ENCODE measurements at places on chromosomes 1 and 21. TPM values are rescaled to one million over a fixed set of nuclear protein-coding genes. Genes with fewer than 3 reads are reported as not detected.
A peak's percentile ranks its signal among the peaks of the same experiment; 100 is the strongest.

GRCh38 chr21:44872649-44873355 is 688 bp downstream of the PTTG1IP start:
- H3K4me3 ChIP-seq, result peak overlapping the region; percentile 93
- peaks cover 65% of the 10 kb centered on the region for H3K4me1 ChIP-seq
- peaks cover 1% of the 10 kb centered on the region for H3K36me3 ChIP-seq
- H3K27ac ChIP-seq, result peak overlapping the region; percentile 92
- peak; percentile 84 for DNase-seq

- H3K4me3 ChIP-seq, result no peak overlapping the region
- no peaks in the 10 kb centered on the region for H3K4me1 ChIP-seq
- H3K36me3 ChIP-seq, result no peaks in the 10 kb centered on the region
- no peak for DNase-seq
These were observed 183.3 kb downstream of the IGSF21 start for GRCh38 chr1:18290740-18291412.

DNA sequence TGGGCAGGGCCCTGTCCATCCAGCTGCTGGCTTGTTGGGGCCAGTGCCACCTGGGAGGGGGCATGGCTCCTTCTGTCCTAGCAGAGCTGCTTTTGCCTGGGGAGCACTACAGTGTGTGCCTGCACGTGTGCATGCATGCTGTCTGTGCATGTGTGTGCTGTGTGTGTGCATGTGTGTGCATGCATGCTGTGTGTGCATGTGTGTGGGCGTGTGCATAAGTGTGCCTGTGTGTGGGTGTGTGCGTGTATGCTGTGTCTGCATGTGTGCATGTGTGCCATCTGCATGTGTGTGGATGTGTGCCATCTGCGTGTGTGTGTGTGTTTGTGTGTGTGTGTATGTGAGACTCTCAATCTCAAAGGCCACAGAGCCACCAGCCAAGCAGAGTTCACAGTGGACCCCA is 8.3 kb upstream of the PRKCZ start:
- H3K27me3 ChIP-seq, result peaks cover 21% of the 10 kb centered on the region
- no peak overlapping the region for H3K4me3 ChIP-seq
- no peak for DNase-seq
- no peaks in the 10 kb centered on the region for H3K4me1 ChIP-seq

- no peak overlapping the region for H3K4me3 ChIP-seq
- no peaks in the 10 kb centered on the region for H3K4me1 ChIP-seq
These were observed 211.8 kb upstream of the PKN2 start for GRCh38 chr1:88472298-88472697.

GRCh38 chr1:84574936-84575335 is 696 bp upstream of the CTBS start:
- no peak for DNase-seq
- H3K4me1 ChIP-seq, result peaks cover 28% of the 10 kb centered on the region
- peaks cover 12% of the 10 kb centered on the region for H3K36me3 ChIP-seq
- H3K27me3 ChIP-seq, result no peaks in the 10 kb centered on the region
- peak overlapping the region; percentile 93 for H3K4me3 ChIP-seq

DNA sequence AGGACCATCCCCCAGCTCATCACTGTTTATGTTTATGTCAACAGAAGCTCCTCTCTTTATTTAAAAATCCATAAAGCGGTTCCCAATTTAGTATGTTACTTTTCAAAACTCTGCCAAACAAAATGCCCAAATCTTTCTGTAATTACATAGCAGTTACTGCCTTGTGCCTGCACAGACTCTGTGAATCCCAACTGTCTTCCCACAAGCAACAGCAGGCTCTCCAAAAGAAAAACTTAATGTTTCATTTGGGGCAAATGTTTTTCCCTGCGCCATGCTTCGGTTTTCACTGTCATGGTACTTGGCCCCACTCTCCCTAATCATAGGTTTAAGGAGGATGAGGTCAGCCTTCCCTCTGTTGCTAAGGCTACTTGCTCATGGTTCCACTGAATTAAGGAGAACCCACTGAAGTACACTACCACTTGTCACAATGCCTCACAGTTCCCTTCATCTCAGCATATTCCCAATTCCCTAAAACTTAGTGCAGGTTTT is 4.6 kb downstream of the COLGALT2 start:
- H3K4me3 ChIP-seq, result no peak overlapping the region
- DNase-seq, result no peak
- H3K27ac ChIP-seq, result no peak overlapping the region

DNA sequence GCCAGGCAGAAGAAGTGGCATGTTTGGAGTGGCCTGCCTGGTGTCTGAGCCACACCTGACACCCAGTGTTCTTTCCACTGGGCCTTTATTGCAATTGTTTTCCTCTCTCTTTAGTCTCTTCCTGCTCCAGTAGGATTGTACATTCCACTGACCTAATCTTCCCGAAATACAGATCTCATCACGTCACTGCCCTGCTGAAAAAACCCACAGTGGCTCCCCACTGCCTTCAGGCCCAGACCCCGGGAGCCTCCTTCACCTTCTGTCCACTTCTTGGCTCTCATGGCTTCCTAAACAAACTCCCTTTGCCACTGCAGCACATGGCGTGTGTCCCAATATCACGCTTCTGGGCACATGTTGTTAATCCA is 25.3 kb upstream of the ATP5PO start:
- H3K36me3 ChIP-seq, result peaks cover 8% of the 10 kb centered on the region
- DNase-seq, result no peak
- no peaks in the 10 kb centered on the region for H3K27me3 ChIP-seq
- peak overlapping the region; percentile 40 for H3K27ac ChIP-seq
- H3K4me1 ChIP-seq, result peaks cover 26% of the 10 kb centered on the region

DNA sequence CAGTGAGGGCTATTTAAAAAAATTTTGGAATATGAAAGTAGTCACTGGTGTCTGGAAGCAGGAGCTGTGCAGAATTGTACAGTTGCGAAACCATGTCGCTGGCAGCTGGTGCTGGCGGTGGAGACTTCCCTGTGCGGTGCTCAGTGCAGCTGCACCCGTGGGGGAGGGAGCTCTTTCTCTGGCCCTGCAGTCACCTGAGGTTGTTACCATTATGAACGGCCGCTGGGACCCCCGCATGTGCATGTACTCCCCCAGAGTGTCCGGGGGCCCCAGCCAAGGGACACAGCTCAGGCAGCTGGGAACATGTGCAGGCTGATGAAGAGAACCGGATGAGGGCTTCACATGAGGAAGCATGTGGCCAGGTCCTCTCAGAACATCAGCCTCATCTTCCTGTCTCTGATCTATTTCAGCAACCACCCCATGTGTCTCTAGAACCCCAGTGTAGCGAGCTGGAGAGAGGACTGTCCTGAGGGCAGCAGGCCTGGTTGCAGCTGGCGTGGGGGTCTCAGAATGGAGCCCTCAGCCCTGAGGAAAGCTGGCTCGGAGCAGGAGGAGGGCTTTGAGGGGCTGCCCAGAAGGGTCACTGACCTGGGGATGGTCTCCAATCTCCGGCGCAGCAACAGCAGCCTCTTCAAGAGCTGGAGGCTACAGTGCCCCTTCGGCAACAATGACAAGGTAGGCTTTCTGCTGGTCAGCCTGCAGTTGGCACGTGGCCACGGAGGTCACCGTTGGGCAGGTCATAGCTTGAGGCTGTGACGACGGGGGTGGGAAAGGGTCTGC is at the start of gene TRPM2:
TSS of gene TRPM2 (plus strand) at position 431 of the 780 bp plus-strand sequence. CDS start at position 511, 80 bp downstream.
- no peaks in the 10 kb centered on the region for H3K4me1 ChIP-seq
- H3K27ac ChIP-seq, result no peak within 1 kb of the TSS
- peaks cover 9% of the 10 kb centered on the region for H3K27me3 ChIP-seq
- no peak within 1 kb of the TSS for H3K4me3 ChIP-seq

- H3K4me1 ChIP-seq, result no peaks in the 10 kb centered on the region
- no peak overlapping the region for H3K4me3 ChIP-seq
- H3K27ac ChIP-seq, result no peak overlapping the region
- no peak for DNase-seq
These were observed 4.5 kb downstream of the MROH7 start for GRCh38 chr1:54645806-54646676.

DNA sequence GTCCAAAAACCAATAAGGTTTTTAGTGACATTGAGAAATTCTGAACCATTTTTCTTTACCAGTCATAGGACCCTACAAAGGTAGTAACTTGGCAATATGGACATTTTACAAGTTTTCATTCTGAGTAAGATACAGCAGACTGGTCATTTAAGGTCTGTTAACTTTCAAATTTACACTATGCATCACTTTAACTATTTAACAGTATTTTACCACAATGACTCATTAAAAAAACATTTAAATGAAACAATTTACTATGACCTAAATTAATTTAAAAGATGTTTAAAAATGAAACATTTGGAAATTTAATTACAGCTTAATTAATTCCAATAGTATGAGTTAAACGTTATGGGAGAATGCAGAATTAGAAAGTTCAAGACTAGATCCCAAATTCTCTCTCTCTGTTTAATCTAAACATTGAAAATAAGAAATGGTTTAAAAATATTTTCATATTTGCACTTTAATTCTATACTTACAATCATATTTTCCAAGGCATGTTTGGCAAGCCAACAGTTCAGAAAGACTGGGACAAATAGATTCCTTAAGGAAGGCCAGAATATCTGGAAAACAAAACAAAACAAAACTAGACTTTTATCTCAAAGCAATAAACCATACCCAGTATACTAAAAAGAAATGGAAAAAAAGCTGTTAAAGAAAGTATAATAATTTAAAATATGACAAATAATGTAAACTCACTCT is 140.9 kb downstream of the KCNT2 start:
- H3K4me1 ChIP-seq, result peaks cover 32% of the 10 kb centered on the region
- no peak overlapping the region for H3K27ac ChIP-seq
- no peak overlapping the region for H3K4me3 ChIP-seq

- H3K27ac ChIP-seq, result peak overlapping the region; percentile 94
- H3K4me3 ChIP-seq, result peak overlapping the region; percentile 93
- peaks cover 13% of the 10 kb centered on the region for H3K36me3 ChIP-seq
- H3K27me3 ChIP-seq, result no peaks in the 10 kb centered on the region
These were observed 1.6 kb downstream of the GNPAT start for GRCh38 chr1:231242516-231243198.

DNA sequence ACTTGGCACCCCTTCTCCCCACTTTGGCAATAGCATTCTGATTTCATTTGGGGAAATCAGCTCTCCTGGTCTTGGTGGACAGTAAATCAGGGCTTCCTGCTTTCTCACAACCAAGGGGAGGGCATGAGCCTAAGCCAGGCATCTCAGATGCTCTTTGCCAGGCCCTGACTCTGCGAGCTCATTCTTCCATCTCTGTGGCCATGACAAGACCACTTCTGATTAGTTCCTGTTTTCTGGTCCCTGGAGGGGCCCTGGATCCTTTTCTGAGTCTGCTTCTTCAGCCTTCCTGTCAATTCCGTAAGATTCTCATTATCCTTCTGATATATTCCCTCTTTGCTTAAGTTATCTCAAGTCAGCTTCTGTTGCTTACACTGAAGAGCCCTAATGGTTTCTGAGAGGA is 210.4 kb downstream of the HIVEP3 start:
- H3K27me3 ChIP-seq, result peaks cover 4% of the 10 kb centered on the region
- peaks cover 11% of the 10 kb centered on the region for H3K4me1 ChIP-seq
- H3K4me3 ChIP-seq, result no peak overlapping the region
- no peak for DNase-seq
- no peaks in the 10 kb centered on the region for H3K36me3 ChIP-seq

DNA sequence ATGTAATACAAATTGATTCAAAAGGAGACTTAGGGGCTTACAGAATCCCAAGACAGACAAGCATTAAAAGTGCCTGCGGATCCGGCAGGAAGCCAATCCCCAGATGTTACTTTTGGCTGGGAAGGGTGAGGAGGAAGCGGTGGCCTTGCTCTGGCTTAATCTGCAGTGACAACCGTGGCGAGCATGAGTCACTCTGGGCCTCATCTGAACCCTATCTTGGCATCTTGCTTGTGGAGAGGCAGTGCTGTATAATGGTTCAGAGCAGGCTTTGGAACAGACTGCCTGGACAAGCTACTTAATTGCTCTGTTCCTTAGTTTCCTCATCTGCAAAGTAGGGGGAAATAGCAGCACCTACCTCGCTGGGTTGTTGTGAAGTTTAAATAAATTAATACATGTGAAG is 74.1 kb downstream of the XCL2 start:
- peak overlapping the region; percentile 77 for H3K27ac ChIP-seq
- DNase-seq, result no peak
- no peaks in the 10 kb centered on the region for H3K27me3 ChIP-seq
- no peak overlapping the region for H3K4me3 ChIP-seq
- peaks cover 59% of the 10 kb centered on the region for H3K4me1 ChIP-seq

- DNase-seq, result no peak
- H3K36me3 ChIP-seq, result no peaks in the 10 kb centered on the region
- no peak overlapping the region for H3K4me3 ChIP-seq
- H3K27me3 ChIP-seq, result no peaks in the 10 kb centered on the region
These were observed 136.8 kb upstream of the IRF2BP2 start for GRCh38 chr1:234746798-234747196.

DNA sequence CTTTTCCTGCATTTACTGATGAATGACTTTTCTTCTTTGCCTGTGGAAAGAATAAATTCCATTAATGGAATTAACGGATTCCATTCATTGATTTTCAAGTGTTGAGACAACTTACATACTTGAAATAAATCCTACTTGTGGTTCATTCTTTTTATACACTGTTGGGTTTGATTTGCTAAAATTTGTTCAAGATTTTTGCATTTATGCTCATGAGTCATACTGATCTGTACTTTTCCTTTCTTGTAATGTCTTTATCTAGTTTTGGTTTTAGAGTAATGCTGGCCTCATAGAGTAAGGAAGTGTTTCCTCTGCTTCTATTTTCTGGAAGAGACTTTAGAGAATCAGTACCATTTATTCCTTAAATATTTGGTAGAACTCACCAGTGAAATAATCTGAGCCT is 14.4 kb downstream of the UROD start:
- no peak overlapping the region for H3K4me3 ChIP-seq
- no peaks in the 10 kb centered on the region for H3K36me3 ChIP-seq
- no peak overlapping the region for H3K27ac ChIP-seq
- H3K4me1 ChIP-seq, result no peaks in the 10 kb centered on the region
- no peak for DNase-seq

DNA sequence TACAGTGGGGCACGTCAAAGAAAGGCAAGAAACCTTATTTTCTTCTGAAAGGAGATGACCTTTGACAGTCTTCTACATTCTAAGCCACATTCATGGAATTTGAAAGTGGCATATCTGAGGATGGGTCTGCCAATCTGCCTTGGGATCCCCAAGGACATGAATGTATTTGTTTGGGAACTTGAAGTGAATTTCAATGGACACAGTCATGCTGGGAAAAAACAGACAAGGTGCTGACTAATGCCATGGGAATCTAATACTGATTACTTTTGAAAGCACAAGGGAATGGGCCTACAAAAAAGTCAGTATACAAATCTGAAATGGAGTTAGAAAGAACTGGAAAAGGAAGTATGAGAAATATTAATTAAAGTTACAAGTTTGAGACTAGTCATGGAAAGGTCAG is 128.8 kb downstream of the KCNJ6 start:
- peak overlapping the region; percentile 83 for H3K27ac ChIP-seq
- H3K4me1 ChIP-seq, result peaks cover 56% of the 10 kb centered on the region
- DNase-seq, result no peak
- H3K27me3 ChIP-seq, result no peaks in the 10 kb centered on the region
- no peaks in the 10 kb centered on the region for H3K36me3 ChIP-seq
- no peak overlapping the region for H3K4me3 ChIP-seq

SPRR2E gene
- total RNA-seq, result not detected

AKR7A2 gene
- total RNA-seq, result 67.8 TPM

SH3BGR gene
- 2.0 TPM for total RNA-seq

S100B gene
- total RNA-seq, result not detected

LACTBL1 gene
- total RNA-seq, result not detected

RSPH1 gene
- total RNA-seq, result 0.19 TPM

KRTAP6-2 gene
- total RNA-seq, result not detected

PDZK1IP1 gene
- not detected for total RNA-seq

BRDT gene
- total RNA-seq, result not detected

KRTAP7-1 gene
- not detected for total RNA-seq

SPAG17 gene
- not detected for total RNA-seq

ASCL5 gene
- total RNA-seq, result not detected

OR2L8 gene
- total RNA-seq, result not detected

ADGRL2 gene
- total RNA-seq, result 76.3 TPM

TNNI3K gene
- total RNA-seq, result not detected

KCNH1 gene
- 7.3 TPM for total RNA-seq
